ENCODE measurements at places on chromosomes 5 and 9.

GRCh38 chr5:30368064-30368463 lies 825.4 kb upstream of the CDH6 start:
- no peak for DNase-seq

DNA sequence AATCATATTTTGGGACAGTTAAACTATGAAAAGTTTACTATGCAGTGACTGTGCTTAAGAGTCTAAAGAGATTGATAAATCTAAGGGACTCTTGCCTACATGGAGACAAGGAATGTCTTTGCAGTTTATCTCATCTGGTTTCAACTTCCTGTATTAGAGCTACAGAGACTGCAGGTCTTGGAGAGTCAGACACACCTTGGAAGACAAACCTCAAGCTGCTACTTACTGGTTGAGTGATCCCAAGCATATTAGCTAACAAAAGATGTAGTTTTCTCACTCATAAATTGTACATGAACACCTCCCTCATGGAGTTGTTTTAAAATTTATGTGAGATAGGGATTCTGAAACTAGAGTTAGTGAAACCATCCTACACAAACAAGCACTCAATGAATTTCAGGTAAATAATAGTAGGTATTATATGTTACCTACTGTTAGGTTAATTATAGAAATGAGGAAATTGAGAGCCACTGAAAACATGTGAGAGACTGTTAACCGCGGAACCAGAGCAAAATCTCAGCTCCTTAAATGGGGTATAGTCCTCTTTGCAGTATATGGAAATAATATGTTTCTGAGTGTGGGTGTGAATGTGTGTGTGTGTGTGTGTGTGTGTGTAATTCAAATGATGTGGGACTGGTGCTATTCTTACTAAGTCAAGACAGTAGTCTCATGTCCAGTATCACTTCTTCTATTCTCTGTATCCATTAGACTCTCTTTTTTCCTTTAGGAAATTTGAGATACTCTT lies 752.1 kb downstream of the DTWD2 start:
- no peak for DNase-seq

- no peak for DNase-seq
These were observed 494.1 kb downstream of the SEMA5A start for GRCh38 chr5:9051779-9052178.

DNA sequence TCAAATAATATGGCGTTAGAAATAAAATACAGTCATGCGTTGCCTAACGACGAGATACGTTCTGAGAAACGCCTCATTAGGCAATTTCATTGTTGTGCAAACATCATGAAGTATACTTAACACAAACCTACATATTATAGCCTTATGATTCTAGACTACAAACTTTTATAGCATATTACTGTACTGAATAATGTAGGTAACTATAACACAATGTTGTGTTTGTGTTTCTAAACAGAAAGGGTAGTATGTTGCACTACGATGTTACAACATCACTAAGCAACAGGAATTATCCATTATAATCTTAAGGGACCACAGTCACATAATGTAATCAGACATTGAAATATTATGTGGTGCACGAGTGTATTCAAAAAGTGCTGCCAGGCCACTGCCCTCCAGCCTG lies 3.0 kb upstream of the SMC2 start:
- no peak for DNase-seq

DNA sequence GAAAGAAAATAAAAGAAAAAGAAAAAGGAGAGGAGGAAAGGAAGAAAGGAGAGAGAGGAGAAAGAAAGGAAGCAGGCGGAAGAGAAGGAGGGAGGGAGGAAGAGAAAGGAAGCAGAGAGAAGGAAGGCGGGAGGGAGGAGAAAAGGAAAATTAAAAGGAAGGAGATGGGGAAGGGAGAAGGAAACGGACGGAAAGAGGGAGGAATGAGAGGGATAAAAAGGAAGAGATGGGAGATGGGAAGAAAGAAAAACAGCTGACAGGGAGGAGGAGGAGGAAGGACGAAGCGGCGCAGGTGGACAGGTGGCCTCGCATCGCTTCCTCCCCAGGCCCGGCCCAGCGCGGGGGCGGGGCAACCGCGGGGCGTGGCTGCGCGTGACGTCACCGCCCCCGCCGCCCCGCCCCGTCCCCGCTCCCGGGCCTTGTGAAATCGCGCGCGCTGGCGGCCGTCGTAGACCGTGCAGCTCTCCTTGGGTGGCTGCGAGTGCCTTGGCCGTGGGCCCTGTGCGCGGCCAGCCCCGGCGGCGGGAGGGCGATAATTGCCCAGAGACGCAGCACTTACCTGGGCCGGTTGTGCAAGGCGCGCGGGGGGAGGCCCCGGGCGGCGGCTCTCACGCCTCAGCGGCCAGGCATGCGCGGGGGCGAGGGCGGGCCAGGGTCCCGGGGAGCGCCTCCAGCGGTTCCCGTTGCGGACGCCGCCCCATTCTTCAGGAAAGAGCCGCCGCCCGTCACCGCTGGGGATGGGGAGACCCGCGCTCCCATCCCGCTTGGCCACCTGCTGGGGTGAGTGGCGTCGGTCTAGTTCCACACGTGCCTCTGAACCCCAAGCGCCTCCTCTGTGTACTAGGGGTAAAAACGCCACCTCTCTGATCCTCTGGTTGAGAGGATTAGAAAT lies 49.6 kb upstream of the FOXE1 start:
- peak; percentile 65 for DNase-seq

DNA sequence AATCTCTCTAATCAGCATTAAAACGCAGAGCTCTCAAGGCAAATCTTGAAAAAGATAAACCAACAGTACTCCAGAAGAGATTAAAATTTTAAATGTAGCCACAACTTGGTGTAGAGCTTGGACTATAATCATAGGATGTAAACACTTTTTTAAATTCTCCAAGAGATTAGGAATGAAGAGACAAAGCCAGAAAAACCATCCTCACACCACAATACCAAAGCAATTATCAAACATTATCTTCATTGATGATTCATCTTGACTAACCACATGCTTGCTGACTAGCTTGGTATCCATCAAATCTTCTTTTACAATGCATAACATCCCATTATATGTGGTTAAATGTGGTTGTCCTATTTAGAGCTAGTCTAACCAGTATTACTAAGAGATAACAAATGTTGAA lies 815.1 kb downstream of the TLE1 start:
- DNase-seq = no peak

DNA sequence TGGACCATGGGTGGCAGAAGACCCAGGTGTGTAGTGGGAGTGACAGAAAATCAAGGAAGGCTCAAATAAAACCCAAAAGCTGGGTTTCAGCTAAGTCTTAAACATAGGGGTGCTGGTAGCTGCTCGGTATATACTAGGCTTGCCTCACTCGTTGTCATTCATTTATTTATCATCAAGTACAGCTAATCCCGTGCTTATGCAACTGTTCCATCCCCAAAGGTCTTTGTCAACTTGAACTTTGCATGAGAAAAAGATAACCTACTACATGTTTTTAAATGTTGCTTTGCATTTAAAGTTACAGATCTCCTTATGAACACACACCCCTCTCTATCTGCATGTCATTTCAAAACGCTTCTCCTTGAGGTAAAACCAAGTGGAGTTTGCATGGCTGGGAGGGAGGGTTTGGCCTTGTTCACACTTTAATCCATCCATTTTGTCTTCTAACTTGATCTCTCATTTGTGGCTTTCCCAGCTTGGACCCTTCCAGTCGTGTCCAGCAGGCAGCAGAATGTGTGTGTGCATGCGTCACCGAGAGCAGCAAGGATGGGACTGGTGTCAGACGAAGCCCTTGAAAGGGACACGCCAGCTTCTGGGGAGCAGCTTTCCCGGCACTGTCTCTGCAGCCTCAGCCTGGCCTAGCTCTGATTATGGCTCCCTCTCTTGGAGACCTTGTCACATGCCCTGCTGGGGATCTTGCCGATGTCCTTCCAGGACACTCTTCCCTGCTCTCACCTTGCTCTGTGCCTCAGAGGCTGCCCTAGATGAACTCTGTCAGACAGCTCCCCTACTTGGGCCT lies 133.5 kb downstream of the GADD45G start:
- no peak for DNase-seq

DNA sequence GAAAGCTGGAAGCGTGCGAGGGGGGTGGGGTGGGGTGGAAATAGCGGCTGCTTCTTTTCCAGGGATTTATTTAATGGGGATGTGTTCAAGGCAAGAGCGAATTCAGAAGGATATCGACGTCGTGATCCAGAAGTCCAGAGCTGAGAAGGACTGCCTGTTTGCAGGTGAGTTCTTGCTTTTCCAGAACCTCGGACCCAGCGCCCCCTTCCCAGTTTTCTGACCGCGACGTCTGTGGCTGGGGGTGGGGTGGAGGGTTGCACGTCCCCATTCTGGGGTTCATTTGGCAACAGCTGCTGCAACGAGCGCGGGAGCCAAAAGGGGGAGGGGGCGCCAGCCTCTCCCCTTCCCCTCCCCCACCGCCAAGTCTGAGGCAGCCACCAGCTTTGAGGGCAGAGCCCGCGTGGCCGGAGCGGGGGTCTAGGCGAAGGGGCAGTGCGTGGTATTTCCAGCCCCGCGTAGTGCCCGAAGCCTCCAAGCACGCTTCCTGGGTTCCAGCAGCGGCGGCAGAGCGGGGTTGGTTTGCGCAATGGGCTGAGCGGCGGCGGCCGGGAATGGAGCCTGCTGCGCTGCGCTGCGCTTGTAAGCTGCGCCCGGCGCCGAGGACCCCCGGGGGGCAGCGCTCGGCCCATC lies 701 bp downstream of the PARP8 start:
- peak; percentile 57 for DNase-seq

DNA sequence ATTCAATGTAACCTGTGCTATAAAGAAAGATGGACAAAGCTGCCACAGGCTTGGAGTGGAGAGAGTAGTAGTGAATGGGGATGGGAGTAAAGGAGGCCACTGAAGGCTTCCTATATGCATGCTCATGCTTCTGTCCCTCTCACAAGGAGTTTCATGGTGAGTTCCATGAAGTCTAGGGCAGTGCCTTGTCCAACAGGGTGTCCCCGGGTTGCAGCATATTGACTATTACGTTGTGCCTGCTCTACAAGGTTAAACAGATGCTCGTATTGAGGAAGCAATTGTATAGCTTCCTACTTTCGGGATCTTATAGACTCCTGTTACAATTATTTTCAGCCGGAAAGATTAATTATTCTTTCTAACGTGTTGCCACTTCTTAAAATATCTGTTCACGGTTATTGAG lies 129.1 kb upstream of the PIK3R1 start:
- no peak for DNase-seq

- no peak for DNase-seq
These were observed 16.5 kb upstream of the UBE2QL1 start for GRCh38 chr5:6432206-6432605.

- no peak for DNase-seq
These were observed 5.1 kb downstream of the DBN1 start for GRCh38 chr5:177468329-177468684.

DNA sequence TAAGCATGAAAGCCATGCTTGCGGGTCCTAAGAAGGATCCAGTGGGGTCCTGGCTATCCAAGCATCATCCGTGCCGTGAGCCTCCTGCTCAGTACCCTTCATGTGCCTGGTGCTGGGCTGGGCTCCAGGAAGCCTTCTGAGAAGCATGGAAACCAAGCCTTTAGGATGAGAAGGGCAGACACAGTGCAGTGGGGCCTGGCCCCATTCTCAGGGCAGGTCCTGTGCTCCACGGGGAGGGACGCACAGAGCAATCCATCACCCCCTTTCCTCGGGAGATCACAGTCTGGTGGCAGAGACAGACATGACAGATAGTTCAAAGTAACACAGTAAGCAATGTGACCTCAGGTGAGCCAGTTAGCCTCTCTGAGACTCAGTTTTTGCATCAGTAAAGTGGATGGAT lies 76.9 kb downstream of the RGS3 start:
- no peak for DNase-seq

GRCh38 chr9:33041432-33042188 lies 16.5 kb downstream of the DNAJA1 start:
- DNase-seq = no peak

- no peak for DNase-seq
These were observed 19.1 kb downstream of the EXOC3 start for GRCh38 chr5:462051-462481.

DNA sequence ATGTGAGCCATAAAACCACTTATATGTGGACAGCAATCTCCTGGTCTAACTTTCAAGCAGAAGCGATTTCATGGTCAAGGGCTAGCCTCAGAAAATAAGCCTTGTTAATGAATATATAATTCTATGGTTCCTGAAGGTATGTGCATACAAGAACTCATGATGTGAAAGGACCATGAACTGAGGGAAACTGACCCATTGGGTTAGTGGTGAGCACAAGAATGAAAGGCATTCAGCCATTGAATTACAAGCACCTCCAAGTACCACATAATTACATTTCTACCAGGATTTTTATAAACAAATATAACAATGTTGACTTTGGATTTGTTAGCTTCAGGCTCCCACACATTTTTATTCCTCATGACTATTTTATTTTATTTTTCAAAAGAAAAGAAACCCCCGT lies 459.0 kb downstream of the TLE4 start:
- DNase-seq = no peak

DNA sequence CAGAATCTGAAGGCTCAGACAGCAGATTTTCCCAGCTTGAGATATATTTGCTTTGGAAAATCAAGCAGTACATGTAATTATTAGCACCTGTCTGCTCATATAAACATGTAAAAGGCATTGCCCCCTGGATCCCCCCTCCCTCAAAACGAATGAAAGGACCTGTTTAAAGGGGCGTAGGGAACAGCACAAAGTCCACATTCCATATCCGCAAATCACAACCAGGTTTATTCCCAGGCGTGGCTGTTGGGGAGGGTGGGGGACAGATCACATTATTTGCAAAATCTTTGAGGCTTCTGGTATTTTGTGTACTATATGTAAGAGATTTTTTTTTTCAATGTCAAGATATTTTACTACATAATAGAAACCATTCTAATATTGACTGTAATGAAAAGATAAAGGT lies 8.7 kb upstream of the MRPS2 start:
- no peak for DNase-seq

DNA sequence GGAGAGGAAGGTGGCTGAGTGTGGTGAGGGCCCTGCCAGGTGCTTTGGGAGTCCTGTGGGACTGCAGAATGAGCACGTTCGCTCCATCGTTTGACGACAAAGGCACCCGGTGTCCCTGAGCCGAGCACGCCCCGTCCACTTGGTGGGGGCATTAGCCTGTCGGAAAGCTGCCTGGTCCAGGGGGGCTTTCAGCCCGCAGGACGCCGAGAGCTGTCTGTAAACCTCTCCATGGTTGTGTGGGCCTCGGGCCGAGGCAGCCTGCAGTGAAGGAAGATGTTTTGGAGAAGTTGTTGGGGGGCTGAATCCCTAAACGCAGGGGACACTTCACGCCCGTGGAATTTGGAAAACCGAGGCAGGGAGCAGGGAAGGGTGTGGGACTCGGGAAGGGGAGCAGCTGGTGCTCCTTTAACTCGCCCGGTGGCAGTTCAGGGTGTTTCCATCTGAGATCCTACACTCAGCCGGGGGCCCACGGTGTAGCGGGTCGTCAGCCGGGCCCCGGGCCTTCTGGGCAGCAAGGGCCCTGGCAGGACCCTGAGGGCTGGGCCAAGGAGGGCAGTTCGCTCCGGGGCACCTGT lies 53.8 kb downstream of the MRPL36 start:
- DNase-seq = no peak

Data from renal pelvis (tissue), 12 donors.